ENCODE measurements at places on chromosomes 5 and 9. TPM values are rescaled to one million over a fixed set of nuclear protein-coding genes. Genes with fewer than 3 reads are reported as not detected.

DNA sequence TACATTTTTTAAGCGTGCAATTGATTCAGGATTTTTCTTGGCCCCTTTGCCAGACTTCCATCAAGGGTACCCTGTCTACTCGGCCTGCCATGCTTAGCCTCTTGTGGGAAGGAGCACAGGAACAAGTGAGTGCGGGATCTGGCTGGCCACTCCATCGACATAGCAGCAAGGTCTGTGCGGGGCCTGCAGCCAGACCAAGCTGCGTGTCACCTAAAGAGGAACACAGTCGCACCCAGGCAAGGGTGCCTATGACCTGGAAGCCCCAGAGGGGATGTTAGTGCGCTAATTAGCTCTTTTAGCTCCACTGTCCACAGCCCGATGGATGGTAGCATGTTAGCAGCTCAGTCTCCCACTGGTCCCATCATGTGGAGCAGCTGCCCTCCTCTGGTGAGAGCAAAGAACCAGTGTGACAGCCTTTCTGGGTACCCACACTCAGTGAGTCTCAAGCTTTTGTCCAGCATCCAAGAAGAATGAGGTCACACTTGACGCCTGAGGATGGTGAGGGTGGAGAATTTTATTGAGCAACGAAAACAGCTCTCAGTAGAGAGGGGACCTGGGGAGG lies 38.7 kb downstream of the FTMT start:
- DNase-seq, result no peak
- H3K36me3 ChIP-seq, result no peaks in the 10 kb centered on the region
- H3K4me1 ChIP-seq, result no peaks in the 10 kb centered on the region
- H3K27ac ChIP-seq, result no peak overlapping the region
- H3K4me3 ChIP-seq, result no peak overlapping the region
- no peaks in the 10 kb centered on the region for H3K27me3 ChIP-seq

- H3K36me3 ChIP-seq, result peaks cover 3% of the 10 kb centered on the region
- H3K4me3 ChIP-seq, result no peak overlapping the region
- no peaks in the 10 kb centered on the region for H3K4me1 ChIP-seq
- no peaks in the 10 kb centered on the region for H3K27me3 ChIP-seq
- no peak for DNase-seq
These were observed 29.0 kb downstream of the KLHL3 start for GRCh38 chr5:137706841-137707240.

GRCh38 chr5:176491101-176491502 lies 42.9 kb downstream of the FAF2 start:
- no peaks in the 10 kb centered on the region for H3K27me3 ChIP-seq
- no peak overlapping the region for H3K27ac ChIP-seq
- H3K4me3 ChIP-seq, result no peak overlapping the region
- peaks cover 44% of the 10 kb centered on the region for H3K36me3 ChIP-seq
- H3K4me1 ChIP-seq, result peaks cover 25% of the 10 kb centered on the region

HTR1A gene
- total RNA-seq, result not detected

LCN10 gene
- 1.3 TPM for total RNA-seq

SLC6A19 gene
- not detected for total RNA-seq

SHOC1 gene
- total RNA-seq, result not detected
